Renal pelvis (tissue), 12 donors: ENCODE measurements at places on chromosomes 5 and 9. TPM values are rescaled to one million over a fixed set of nuclear protein-coding genes. Genes with fewer than 3 reads are reported as not detected.

Gene CA9
- polyA plus RNA-seq = 0.57 TPM

Gene ZBTB43
- polyA plus RNA-seq = 18.8 TPM

Gene MEGF10
- 0.70 TPM for polyA plus RNA-seq

Gene DRD1
- polyA plus RNA-seq = not detected

DNA sequence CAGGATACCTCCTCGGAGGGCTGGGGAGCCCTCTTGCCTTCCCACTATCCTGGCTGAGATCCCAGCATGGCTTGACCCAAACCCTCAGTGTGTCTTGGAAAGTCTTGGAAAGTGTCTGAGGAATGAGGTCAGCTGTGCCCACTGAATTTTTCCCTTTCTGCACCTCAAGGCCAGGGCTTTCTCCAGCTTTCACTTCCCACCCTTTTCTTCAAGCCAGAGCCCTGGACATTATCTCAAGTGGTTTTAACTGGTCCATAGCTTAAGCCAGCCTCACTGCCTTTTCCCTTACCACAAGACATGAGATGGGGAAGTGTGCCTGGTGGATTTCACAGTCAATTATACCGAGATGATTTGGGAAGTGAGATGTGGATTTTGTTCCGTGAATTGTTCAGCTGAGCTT is 35.7 kb upstream of the LHX2 start:
- DNase-seq = no peak

GRCh38 chr9:17063535-17064135 is 71.2 kb upstream of the CNTLN start:
- peak; percentile 23 for DNase-seq

DNA sequence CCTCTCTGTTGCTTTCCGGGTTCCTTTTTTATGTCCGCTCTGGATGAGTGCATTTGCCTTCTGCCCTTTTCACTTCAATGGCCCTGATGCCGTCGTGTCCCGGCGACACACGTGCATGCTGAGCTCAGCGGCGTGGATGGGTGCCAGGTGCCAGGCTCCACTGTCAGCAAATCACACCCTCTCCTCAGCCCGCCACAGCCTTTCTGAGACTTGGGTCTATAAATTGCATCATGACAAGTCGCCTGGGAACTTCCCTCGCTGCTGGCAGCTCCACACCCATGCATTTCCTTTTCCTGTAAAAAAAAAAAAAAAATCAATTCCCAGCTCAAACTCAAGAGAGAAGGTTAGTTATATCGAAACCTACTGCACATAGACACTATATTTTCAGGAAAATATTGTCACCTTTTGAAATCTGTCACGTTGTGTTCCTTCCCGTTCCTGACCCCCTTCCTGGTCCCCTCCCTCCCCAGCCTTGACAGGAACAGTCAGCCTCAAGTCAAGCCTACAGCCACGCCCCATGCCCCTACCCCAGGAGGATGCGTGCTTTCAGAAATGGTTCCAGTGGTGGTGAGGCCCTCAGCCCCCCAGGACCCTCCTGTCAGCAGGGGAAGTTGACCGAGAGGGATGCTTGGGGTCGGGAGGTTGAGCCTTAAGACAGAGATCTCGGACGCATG is 110.3 kb upstream of the PTCH1 start:
- DNase-seq = peak; percentile 20

DNA sequence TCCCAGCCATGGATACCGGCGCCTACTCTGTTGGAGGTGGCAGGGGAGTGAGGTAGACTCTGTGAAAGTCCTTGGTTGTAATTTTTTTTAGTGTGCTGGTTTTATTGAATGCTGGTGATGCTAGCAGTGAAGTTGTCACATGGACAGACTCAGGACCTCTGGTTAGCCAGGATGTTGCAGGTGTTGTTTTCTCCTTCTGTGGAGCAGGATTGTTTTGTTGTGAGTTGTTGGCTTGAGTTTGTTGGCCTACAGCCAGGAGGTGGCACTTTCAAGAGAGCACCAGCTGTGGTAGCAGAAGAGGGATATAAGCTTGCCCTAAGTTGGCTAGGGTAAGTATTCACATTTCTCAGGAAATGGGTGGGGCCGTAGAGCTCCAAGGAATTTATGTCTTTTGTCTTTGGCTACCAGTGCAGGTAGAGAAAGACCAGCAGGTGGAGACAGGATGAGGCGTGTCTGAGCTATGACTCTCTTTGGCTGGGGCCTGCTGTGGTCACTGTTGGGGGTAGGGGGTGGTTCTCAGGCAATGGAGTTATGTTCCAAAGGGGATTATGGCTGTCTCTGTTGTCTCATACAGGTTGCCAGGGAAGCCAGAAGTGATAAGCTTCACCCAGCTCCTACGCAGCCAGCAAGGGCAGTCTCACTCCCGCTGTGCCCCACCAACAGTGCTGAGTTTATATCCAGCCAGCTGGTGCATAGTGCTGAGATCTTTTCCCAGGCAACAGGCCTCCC is 248.7 kb downstream of the TAF11L14 start:
- no peak for DNase-seq

DNA sequence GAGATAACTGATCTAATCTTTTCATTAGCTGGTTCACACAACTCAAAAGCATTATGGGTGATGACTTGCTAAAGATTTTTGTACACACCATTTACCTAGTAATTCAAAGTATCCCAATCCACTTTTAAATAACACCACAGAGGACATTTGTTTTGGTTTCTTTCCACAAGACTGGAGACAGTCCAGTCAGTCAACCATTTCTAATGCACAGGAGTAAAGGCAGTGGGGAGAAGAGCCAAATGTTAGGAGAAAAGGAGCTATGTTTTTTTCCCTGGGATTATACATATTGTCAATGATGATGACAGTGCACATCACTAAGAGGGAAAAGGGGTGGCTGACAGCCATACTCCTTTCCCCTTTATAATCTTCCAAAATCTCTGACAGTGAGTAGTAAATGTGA is 240.9 kb downstream of the GABRB2 start:
- DNase-seq = no peak

GRCh38 chr9:95383185-95383676 is 65.7 kb upstream of the FANCC start:
- DNase-seq = no peak

- DNase-seq = no peak
Observed at GRCh38 chr5:145464171-145464570, 371.0 kb downstream of the PRELID2 start.

GRCh38 chr9:90881648-90882047 is 80.0 kb downstream of the SYK start:
- DNase-seq = no peak

- DNase-seq = no peak
Observed at GRCh38 chr5:1640421-1640881, 116.7 kb upstream of the LPCAT1 start.

DNA sequence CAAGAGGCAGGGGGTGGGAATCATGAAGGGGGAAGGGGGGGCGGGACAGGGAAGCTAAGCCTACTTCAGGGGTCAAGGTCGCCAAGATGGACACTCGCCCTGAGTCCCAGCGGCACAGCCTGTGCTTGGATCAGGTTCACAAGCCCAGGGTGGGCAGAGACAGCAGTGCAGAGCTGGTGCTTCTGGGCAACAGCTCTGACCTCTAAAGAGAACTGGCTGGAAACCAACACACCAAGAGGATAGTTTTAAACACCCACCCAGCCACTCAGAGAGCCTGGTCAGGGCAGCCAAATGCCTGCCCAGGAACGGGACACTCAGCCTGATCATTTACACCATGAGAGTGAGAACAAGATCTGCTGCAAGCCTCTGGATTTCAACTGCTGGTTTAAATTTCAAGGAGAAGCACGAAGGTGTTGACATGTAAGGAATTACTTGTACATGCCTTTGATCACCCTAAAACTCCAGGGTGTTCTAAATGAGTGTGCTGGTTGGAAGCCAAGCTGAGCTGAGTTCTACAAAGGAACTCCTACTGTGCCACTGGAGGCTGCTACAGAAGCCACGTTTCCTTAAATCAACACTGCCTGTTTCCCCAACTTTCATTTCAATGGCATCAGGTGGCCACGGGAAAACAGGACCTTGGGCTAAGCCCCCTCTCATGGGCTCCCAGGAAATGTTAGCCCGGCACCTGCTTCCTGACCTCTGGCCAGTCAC is 91.5 kb downstream of the TTLL11 start:
- DNase-seq = no peak

GRCh38 chr5:88281322-88281721 is 12.7 kb upstream of the TMEM161B start:
- DNase-seq = no peak

- no peak for DNase-seq
Observed at GRCh38 chr5:177447611-177448243, 1.1 kb downstream of the PRR7 start.

DNA sequence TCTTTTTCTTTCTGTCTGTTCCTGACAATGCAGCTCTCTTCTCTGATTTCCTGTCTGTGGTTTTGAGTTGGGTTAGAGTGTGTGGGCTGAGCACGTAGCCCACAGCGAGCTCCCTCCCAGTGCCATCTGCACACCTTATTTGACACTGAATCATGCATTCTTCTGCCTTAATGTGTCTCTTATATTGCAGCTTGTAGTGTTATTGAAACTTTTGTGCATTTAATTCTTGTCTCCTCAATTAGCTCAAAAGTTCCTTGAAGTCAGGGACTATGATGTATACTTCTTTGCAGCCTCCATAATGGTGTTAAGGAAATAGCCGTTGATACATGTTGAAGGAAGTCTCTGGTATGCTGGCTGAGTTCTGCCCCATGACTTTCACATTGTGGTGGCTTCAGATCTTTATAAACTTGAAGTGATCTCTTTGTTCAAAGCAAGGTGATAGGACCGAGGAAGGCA is 576.2 kb upstream of the CLINT1 start:
- no peak for DNase-seq

DNA sequence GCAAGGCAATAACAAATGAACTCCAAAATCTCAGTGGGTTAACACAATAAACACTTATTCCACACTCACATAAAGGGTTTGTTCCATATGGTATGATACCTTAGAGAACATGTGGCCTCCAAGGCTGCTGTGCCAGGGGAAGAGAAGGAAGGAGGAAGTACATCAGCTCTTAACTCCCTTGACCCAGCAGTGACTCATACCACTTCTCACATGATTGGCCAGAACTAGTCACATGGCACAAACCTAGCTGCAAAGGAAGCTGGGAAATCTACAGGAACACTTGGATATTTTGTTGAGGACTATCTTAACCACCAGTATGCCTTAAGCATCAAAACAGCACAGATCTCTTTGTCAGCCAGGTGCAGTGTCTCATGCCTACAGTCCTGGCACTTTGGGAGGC is 99.3 kb downstream of the SLIT3 start:
- no peak for DNase-seq

GRCh38 chr9:132241483-132241839 is 79.6 kb downstream of the NTNG2 start:
- DNase-seq = no peak

DNA sequence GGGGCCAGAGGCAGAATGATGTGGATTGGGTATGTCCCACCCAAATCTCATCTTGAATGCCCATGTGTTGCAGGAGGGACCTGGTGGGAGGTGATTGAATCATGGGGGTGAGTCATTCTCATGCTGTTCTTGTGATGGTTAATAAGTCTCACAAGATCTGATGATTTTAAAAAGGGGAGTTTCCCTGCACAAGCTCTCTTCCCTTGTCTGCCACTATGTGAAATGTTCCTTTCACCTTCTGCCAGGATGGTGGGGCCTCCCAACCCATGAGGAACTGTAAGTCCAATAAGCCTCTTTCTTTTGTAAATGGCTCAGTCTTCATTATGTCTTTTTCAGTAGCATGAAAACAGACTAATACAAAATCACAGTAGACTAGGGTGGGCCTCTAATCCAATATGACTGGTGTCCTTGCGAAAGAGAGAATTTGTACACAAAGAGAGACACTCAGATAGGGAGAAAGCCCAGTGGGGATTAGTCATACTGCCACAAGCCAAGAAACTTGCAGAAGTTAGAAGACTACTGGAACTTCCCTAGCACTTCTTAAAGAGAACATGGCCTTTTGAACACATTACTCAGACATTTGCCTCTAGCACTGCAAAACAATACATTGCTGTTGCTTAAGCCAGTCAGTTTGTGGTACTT is 68.4 kb downstream of the ANXA1 start:
- DNase-seq = no peak

- DNase-seq = no peak
Observed at GRCh38 chr5:86465052-86465838, 152.5 kb upstream of the COX7C start.

DNA sequence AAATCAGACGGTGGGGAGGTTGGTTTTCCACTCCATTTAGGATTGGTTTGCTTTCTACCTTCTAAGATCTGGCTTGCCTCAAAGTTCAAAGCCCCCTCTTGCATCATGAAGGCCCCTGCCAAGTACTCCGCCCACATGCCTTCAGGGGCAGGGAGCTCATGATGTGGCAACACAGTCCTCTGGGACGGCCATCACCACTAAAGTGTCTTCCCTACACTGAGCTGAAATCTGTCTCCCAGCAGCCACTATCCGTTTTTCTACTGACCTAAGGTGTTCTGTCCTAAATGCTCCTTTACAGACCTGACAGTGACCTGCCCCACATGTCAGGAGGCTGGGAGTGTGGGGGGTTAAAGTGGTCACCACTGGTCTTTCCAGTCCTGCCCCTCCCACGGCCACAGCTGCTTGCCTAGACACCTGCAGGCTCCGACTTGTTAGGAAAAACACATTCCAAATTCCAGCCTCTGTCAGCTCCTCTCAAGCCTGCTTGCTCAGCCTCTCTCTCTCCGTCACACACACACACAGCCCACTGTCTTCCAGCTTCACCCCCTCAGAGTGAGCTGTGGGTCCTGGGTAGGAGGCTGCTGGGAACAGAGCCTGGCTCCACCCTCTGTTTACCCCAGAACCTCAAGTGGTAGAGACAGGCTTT is 44.9 kb downstream of the SHB start:
- DNase-seq = no peak

DNA sequence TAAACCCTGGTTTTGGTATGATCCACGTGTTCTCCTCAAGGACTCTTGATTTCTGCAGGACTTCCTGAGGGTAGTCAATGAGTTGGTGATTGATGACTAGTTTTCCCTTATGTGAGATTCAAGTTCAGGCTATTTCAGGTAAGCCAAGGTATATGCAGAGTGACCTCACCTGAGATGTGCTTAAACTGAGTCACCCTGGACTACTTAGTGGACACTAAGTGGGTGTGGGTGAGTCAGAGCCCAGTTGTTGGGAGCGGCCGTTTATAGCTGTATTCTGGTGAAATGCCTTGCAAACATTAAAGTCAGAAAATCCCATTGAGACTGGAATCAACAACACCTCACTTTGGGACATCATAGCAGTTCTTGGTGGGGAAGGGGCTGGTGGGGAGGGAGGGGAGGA is 62.9 kb downstream of the SLC28A3 start:
- no peak for DNase-seq
